H9 (cell line): ENCODE measurements at places on chromosomes 4 and X.

DNA sequence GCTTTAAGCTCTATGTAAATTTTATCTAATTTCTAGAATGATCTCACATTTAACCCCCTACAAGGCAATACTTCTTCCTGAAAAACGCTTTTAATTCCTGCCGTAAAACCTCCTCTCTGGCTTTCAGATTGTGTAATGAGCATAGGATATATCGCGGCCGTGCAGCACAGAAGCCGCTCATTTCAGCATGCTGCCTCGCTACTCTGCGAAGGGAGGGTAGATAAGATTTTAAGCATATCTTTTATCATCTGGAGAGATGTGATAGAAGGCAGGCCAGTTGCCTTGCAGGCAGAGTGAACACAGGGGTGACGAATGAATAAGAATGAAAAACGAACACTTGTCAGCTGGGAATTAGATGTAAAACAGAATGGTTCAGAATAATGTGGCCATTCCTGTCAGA lies 265.5 kb downstream of the UNC5C start:
- DNase-seq, result no peak

DNA sequence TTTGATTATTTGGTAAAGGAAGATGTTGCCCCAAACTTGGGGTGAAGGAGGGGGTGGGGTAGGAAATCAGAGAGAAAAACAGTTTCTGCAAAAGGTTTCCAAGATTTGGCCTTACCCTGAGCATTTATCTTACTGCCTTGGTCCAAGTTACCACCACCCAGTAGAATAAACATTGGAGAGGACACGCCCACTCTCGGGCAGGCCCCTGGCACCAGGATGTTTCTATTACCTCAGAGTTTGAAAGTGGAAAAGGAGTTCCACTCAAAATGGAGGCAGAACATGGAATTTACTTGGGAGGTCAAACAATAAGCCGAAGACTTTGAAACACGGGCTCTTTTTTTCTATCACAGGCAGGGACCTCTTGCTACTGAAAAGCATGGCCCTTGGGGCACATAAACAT lies 113.7 kb downstream of the CHRNA9 start:
- DNase-seq, result no peak

DNA sequence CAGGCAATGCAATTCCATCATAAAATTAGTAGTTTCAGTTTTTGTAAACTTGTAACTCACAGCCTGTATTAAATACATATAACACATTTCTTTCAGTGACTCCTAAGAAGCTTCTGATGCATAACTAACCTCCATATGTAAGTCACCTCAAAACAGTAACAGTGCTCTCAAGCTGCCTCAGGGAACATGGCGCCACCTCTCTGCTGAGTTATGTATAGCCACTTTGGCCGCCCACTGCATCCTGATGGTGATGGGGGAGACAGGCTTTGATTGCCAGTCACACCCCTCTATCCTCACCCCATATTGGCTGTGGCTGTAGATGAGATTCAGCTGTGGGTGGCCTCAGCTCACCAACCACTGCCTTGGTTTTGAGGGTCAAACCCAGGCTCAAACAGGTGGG lies 54.3 kb downstream of the LRBA start:
- DNase-seq, result peak; percentile 69

DNA sequence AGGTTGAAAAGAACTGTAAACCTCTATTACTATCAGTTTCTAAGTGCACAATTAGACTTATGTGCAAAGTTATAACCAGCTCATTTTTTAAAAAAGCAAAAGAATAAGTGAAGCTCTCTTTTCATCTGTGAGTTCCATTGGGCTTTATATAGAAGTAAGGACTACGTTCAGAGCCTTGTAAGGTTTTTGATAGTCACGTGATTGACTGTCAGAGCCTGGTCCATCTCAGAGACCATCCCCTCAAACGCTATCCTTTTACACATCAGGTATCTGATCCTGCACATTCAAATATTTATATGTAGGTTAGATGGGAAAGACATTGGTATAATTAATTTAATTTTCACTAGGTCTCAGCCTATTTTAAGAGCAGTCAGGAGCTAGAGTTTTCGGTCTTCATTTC lies 279.3 kb downstream of the INPP4B start:
- no peak for DNase-seq

GRCh38 chr4:10762561-10762960 lies 78.0 kb upstream of the CLNK start:
- no peak for DNase-seq

- peak; percentile 61 for DNase-seq
These were observed at the start of gene CFAP97 for GRCh38 chr4:185203486-185204237. TSS of gene CFAP97 (minus strand) at chr4:185204000. CDS start at chr4:185191196, 12,804 bp downstream.

GRCh38 chr4:184826691-184827270 lies 1.0 kb upstream of the ACSL1 start:
- DNase-seq, result no peak

- no peak for DNase-seq
These were observed 2.2 kb downstream of the NMU start for GRCh38 chr4:55633903-55634302.
